ENCODE measurements at places on chromosomes 6 and 20.

DNA sequence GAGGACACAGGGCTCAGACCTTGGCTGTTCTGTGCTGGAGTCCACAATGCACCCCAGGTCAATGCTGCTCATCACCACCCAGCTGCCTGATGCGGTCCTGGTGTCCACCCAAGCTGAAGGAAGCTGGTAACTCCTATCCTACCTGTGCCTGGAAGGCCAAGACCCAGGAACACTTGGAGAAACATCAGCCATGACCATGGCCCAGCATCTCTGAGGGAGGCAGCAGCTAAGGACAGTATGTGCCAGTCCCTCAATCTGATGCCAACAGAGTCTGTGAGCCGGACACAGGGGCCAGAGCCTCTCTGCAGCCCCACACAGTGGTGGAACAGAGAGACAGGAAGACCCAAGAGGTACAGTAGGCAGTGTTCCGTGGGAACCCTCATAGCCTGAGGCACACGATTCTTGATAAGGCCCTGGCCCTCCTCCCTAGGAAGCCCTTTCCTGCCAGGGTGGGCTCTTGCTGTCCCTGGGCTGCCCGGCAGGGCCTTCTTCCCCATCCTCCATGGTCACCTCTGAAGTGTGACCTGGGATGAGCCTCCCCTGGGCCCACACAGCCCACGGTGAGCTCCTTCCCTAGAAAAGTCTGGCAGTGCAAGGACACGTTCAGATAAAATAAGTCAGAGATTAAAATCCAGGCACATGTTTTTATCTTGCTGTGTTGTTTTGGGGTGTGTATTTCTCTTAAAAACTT is 170.7 kb downstream of the THBS2 start:
- no peak for DNase-seq

DNA sequence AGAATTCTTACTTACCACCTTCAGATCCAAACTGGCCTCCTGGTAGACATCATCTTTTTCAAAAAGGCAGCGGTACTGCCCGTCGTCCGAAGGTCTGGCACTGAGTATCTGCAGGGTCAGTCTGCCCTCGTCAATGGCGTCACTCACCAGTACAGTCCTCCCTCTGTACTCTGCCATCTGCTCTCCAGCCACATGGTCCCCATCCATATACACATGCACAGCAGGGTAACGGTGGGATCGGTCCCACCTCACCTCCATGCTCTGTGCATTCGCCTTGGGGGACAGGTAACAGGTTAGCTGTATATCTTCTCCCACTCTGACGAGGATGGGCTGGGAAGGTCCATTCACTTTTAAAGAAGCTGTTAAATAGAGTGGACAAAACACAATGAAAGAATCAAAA is 11.0 kb downstream of the BTNL2 start:
- no peak for DNase-seq

GRCh38 chr6:33430334-33430733 is 10.5 kb downstream of the SYNGAP1 start:
- DNase-seq, result no peak

DNA sequence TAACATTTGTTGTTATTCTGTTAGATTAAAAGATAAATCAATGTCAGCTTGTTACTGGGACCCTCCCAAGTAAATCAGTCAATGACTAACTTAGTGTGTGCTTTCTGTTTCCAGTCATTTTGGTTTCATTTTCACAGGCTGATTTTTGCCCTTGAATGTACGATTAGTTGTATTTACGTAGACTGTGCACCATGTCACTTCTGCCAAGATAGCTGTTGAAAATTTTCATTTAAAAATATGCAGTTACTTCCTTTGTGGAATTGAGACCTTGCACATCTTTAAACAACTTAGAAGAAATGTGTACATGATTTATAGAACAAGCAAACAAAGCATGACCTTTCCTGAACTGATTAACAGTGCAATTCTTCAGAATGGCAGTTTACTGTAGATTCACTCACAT is 944.8 kb upstream of the CITED2 start:
- DNase-seq, result no peak

DNA sequence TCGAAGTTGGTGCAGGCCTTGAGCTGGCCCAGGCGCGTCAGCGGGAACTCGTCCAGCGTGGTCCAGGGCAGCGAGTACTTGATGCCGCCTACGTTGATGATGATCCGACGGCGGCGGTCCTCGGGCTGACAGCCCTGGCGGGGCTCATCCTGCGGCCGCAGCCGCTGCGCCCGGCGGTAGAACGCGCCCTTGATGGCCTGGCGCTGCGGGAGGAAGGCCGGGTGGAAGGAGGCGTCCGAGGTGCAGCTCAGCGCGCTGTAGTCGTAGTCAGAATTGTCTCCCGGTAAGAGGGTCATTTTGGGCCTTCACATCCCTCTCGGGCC is 12.9 kb downstream of the KCNG1 start:
- no peak for DNase-seq

- DNase-seq, result peak; percentile 84
These were observed 45.9 kb downstream of the FGD2 start for GRCh38 chr6:37051138-37052026.

DNA sequence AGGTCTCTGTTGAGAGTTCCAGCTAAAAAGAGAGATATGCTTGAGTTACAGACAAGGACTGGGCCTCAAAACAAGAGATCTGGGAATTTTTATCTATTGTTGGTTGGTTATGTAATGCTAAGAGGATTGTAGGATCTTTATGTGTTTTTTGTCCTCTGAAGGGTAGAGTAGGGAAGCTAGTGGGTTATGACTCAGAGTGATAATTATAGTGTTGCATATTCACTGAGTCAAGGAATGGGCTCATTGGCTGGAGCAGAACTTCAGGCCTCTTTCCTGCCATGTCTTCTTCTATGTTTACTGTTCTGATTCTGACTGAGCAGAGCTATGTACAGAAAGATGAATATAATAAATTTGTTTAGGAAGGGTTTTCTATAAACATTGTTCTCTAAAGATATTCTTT is 66.1 kb upstream of the NOX3 start:
- DNase-seq, result no peak

- DNase-seq, result no peak
These were observed 156.8 kb downstream of the SLC35B3 start for GRCh38 chr6:8278562-8278961.

DNA sequence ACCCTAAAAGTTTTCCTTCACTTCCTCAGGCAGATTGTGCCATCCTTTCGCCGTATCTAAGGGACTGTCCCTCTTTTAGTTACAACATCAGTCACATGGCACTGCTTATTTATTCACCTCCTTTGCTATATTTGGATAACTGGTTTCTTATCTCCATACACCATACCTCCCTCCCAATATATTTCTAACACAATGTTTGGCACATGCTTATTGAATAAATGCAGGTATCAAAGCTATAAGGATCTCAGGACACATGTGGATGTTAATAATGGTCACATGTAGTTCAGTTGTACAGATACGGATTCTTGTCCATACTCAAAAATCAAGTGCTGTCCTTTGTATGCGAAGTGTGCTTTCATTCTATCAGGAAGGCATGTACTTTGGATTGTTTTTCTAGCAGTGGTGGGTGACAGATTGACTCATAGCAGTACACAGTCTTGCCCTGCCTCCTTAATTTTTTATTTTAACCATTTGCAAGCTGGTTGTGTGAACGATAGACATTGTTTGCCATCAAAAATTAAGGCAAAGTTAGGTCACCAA is 407.1 kb upstream of the RUNX2 start:
- no peak for DNase-seq

GRCh38 chr6:33822575-33823395 is 19.0 kb upstream of the MLN start:
- DNase-seq, result no peak

- DNase-seq, result no peak
These were observed 4.4 kb upstream of the IFNGR1 start for GRCh38 chr6:137223370-137224131.

GRCh38 chr6:165001502-165002157 is 307.8 kb downstream of the C6orf118 start:
- DNase-seq, result no peak

DNA sequence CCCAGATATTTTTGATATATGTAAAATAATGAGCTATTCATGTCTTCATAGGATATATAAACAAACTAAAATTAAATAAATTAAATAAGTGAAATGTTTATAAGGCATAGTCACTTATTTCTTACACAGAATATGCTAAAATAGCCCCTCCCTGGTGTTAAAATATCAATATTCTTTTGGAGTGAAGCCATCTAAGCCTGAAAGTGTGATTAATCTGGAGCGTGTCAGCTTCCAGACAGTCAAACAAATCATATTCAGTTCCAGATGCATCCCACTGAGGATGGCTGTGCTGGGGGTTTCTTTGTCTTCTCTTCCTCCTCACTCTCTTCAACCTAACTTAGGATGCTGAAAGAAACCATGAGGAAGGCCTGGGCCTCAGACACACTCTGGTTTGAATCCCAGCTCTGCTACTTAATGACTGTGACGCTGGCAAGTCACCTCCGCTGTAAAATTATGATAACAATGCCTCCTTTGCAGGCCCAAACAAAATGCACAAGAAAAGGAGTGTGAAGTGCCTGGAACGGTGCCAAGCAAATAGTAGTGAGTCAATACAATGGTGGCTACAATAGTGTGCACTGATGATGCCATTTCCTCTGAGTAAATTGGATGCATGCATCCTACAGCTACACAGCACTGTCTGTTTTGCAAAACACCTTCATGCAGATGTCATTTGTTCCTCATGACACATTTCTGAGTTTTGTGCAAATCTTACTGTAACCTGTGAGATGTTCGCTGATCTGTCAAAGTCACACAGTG is 161.4 kb downstream of the FOXC1 start:
- DNase-seq, result no peak

DNA sequence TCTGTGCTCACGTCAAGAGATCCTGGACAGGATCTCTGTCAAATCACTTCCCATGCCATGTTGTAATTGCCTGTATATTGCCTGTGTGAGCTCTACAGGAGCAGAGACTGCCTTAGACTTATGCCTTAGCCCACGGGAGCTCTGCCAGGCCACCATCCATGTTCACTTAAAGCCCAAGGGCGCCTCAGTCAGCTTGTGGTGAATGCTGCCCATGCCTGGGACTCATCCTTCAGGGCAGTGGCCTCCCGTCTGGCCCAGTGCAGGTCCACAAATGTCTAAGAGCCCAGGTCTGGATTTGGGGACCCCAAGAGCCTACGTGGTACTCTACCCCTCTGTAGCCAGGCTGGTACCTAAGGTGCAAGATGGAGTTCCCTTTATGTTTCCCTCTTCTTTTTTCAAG is 22.4 kb upstream of the BPIFA2 start:
- DNase-seq, result no peak
